CD8-positive, alpha-beta memory T cell (primary cell): ENCODE measurements at places on chromosomes 6 and 20.

- DNase-seq, result no peak
Observed at GRCh38 chr20:21534886-21535285, 21.0 kb upstream of the NKX2-2 start.

DNA sequence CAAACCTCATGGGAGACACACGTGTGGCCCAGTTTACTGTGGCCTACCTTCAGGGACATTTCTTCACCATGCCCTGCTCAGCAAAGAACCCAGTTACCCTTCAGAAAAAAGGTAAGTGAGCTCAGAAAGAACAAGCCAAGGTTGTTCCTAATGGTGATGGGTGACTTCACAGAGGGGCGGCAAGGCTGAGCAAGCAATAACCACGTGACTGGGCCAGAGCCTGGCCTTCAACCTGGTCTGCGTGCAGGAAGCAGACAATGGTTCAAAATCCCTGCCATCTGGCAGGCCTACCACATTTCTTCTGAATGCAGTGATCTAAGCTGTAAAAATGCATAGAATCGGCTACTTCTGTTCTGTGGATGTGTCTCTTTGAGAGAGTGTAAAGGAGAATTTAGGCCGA lies 115.5 kb upstream of the CST7 start:
- no peak for DNase-seq

DNA sequence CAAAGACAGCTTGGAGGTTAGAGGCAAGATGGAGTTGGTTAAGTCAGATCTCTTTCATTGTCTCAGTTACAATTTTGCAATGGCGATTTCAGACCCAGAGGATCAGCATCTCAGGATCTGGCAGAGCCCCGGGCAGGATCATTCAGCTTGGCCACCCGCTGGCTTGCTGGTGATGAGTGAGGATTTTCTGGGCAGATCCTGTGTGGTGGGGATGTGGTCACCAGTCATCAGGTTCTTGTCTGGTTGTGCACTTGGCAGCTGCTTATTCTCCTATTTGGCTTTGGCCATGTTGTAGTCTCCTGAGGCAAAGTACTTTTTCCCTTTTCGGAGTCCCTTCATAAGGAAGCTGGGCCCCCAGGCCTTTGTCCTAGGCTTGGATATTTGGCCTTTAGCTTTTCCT lies 953.9 kb downstream of the KIF16B start:
- no peak for DNase-seq

DNA sequence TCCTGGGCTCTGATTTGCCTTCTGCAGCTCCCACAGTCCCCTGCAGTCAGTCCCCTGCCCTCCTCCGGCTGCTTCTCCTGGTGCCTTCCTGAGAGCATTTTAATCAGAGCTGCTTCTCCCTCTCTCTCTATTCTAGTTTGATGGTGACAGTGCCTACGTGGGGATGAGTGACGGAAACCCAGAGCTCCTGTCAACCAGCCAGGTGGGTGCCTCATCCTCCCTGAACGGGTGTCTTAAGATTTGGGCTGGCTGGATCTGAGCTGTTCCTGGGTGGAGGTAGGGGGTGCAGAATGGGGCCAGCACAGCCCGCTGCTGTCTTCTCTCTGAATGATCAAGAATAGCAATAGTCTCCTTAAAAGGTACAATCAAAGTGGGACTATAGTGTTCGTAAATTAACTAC lies 58.6 kb downstream of the TOX2 start:
- DNase-seq, result no peak

DNA sequence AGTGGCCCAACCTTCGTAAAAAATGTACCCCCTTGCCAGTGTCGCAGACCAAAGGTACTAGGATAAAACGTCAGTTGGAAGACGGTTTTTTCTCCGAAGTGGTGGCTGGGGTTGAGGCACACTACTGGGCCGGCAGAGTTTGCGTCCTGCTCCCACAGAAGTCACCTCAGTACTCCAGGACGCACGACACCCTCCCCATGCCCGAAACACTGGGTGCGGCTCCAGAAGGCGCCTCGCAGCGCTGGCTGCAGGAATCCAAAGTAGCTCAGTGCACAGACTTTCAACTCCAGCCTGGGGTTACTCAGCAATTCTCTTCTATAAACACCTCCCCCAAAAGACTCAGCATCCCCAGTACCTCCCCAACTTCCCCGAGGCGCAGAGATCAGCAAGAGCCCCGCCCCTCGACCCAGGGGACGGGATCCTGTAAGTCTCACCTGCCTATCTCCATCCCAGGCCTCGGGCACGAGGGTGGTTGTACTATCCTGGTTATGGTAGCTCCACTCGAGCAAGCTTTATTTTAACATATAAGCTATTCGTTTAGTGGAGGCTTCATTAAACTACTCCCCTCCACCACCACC lies 88.2 kb downstream of the ZFP64 start:
- no peak for DNase-seq

GRCh38 chr6:43171707-43172103 lies 636 bp downstream of the SRF start:
- peak; percentile 18 for DNase-seq

GRCh38 chr6:107275330-107275865 lies 160.1 kb upstream of the BEND3 start:
- no peak for DNase-seq

DNA sequence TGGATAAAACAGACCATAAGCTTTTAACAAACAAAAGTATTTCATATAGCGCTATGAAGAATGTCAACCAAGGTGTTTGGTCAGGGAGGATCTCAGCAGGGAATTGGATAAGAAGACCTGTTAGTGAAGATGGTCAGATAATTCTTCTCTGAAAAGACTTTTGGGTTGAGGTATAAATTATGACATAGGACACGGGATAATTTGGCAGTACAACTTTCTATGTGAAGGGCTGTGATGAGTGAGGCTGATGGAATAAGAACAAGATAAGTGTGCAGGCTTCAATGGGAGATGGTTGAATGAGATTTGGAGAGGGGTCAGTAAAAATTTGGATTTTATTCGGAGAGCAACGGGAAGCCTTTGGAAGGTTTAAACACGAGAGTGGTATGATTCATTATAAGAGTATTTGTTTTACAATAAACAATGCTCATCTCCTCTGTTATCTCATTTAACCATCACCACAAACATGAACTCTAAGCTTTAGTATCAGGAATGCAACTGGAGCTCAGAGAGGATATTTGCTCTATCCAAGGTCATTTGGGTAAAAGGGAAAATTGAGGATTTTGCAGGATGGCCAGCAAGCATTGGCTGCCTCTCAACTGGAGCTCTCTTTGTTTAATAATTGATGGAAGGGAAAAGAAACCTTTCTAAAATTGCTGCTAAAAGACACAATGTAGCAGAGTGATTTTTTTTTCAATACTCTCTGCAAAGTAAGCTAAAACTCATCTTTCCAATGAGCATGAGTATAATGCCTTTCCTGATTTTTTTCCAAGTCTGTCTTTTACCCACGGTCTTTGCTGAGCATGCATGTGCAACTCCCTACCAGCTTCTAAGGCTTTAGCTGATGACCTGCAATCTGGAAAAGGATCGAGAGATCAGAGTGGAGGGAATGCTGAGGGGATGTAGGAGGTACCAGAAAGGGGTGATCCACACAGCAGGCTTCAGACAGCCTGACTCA lies 534.0 kb downstream of the CBLN4 start:
- DNase-seq, result no peak

DNA sequence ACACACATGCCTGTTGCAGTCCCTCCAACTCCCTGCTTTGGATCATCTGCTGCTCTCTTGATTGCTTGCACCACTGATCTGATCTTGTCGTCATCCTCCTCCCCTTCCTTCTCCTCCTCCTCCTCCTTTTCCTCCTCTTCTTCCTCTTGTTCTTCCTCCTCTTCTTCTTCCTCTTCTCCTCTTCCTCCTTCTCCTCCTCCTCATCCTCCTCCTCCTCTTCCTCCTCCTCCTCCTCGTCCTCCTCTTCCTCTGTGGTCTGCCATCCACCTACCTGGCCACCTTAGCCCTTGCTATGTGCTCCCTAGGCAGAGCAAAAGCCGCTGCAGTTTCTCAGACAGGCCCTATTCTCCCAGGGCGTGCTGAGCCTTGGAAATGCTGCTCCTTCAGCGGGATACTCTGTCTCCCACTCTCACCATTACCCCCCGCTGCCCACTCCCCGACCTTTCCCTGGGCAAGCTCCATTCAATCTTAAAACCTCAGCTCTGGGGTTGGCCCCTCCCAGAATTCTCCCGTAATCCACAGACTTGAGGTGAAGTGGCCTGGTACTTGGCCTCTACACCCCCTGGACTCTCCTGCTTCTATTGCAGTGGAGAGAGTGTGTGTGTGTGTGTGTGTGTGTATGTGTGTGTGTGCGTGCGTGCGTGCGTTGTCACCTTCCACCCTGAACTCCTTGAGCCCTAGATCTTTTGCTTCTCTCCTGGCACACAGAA lies 105.0 kb downstream of the SASH1 start:
- DNase-seq, result no peak

GRCh38 chr6:38636027-38636426 lies 3.7 kb downstream of the BTBD9 start:
- no peak for DNase-seq

DNA sequence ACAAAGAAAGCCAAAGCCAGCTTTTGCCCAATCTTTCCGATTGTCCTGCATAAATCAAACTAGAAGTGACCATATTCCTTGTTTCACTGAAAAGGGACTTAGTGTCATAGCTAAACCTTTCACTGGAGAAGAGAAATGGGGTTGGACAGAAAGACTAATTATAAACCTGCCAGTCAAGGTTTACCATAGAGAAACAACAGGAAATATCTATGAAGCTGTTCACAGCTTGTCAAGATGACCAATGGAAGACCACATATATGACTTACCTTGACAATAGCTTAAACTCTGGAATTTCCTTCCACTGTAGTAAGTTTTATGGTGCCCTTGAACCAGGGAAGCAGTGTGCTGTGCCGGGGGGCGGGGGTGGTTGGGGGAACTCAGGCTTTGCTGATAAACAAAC lies 107.7 kb upstream of the PHACTR1 start:
- DNase-seq, result no peak

DNA sequence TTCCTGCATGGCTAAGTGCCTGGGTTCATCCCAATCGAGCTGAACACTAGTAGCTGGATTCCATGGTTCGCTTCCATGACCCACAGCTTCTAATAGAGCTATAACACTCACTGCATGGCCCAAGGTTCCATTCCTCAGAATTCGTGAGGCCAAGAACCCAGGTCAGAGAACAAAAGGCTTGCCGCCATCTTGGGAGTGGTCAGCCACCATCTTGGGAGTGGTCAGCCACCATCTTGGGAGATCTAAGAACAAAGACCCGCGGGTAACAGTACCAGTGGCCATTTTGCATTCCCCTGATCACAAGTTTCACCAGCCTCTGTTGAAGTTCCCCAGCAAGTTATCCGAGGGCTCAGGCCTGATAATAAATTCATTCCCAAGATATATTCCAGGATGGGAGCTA lies 179.6 kb downstream of the LMBRD1 start:
- DNase-seq, result no peak

DNA sequence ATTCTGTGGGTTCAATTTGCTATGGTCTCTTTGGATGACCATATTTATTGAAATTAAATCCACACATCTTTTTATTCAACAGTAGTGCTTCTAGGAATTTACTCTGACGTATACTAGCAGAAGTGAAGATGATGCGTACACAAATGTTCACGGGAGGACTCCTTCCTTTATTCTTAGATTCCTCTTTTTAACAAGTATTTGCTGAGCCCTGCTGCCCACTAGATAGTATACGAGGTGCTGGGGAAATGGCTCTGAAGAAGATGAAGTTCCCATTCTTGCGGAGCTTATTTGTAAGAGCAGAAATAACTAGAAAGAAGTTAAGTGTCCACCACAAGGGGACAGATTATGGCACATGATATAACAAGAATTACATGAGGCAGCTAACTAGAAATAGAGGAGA lies 145.2 kb downstream of the DOK5 start:
- no peak for DNase-seq

GRCh38 chr6:120108061-120108795 lies 758.7 kb upstream of the MAN1A1 start:
- no peak for DNase-seq

GRCh38 chr6:69232496-69232895 lies 564.3 kb downstream of the LMBRD1 start:
- no peak for DNase-seq

- DNase-seq, result no peak
Observed at GRCh38 chr6:142088858-142089216, 43.9 kb upstream of the GJE1 start.

DNA sequence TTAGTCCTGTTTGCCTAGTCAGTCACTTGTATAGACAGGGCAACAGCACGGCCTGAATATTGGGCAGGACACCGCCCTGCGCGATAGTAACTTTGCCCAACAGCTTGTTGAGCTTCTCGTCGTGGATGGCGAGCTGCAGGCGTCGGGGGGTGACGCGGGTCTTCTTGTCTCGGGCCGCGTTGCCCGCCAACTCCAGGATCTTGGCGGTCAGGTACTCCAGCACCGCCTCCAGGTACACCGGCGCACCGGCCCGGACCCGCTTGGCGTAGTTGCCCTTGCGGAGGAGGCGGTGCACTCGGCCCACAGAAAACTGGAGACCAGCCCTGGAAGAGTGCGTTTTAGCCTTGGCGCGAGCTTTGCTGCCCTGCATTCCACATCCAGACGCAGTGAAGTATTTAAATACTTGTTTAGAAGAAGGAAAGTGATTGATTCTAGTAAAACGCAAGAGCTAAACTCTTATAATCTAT lies 92.8 kb upstream of the BTN3A2 start:
- peak; percentile 67 for DNase-seq

GRCh38 chr6:79077715-79078074 lies 359 bp downstream of the PHIP start:
- DNase-seq, result no peak

- DNase-seq, result no peak
Observed at GRCh38 chr6:118476551-118476950, 71.5 kb upstream of the PLN start.

DNA sequence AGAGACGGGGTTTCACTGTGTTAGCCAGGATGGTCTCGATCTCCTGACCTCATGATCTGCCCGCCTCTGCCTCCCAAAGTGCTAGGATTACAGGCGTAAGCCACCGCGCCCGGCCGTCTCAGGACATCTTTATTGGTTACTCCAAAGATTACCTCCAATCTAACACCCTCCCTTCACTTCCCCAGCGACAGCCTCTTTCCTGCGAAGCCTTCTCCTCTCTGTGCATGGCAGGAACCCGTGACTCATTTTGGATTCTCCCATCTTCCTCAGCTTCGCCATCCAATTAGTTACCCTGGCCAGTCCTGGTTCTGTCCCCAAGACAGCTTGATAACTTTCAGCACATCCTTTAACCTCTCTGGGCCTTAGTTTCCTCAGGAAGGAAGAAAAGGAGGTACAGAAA lies 51.3 kb upstream of the TOX2 start:
- DNase-seq, result no peak
